Stimulated activated CD4-positive, alpha-beta T cell treated with anti-CD3 and anti-CD28 coated beads, Interleukin-2, amount 100 ng/mL, for 24 hours (primary cell): ENCODE measurements at places on chromosomes 6 and 20.

GRCh38 chr20:37243937-37244571, 17.6 kb downstream of the GHRH start:
- no peak for DNase-seq

- DNase-seq = no peak
Measured at GRCh38 chr6:34589691-34590090, 33.6 kb upstream of the SPDEF start.

GRCh38 chr6:90765491-90765890, 178.6 kb upstream of the MAP3K7 start:
- DNase-seq = no peak

DNA sequence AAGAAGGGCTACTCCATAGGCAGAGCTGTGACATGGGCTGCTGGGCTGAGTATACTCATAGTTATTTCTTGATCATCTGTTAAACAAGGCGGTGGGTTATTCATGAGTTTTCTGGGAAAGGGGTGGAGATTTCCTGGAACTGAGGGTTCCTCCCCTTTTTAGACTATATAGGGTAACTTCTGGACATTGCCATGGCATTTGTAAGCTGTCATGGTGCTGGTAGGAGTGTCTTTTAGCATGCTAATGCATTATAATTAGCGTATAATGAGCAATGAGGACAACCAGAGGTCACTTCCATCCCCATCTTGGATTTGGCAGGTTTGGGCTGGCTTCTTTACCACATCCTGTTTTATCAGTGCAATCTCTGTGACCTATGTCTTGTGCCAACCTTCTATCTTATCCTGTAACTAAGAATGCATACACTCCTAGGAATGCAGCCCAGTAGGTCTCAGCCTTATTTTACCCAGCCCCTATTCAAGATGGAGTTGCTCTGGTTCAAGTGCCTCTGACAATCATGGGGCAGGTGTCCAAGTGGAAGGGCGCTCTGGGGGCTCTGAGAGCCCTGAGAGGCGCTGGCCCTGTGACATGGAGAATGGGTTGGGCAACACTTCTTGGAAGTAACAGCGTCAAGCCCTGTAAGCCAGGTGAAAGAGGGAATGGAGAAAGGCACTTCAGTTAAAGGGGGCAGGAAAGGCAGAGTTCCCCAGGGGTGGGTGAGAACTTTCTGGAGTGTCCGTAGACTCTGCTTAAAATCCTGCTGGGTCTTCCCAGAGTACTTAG, 354.2 kb upstream of the SULF2 start:
- no peak for DNase-seq

- no peak for DNase-seq
Measured at GRCh38 chr20:24734139-24734538, 214.9 kb upstream of the CST7 start.
